ENCODE measurements at places on chromosomes 2 and 18.

DNA sequence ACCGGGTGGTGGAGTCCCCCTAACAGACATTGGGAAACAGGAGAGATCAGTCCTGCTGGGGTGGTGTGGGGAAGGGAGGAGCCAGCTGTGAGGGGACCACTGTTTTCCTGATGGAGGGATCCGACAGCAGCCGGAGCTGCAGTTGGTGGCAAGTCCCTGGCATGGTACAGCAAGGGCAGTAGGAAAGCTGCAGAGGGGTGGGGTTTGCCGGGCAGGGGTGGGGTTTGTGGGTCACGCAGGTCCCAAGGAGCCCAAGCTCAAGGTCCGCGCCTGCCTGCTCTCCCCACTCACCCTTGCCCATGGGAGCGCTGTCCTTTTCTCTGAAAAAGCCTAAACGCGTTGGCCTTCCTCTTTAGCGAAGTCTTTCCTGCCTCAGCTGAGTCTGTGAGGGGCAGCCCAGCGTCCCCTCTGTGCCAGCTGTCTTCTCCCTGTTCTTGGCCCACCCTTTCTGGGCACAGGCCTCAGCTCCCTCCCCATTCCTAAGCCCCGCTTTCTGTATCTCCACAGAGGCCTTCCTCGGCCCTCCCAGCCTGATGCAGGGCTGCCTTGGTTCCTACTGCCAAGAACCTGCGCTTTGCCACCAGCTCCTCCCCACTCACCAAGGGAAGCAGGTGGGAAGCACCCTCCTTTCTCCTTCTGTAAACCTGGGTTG is 29.3 kb upstream of the INHBB start:
- no peak for DNase-seq

GRCh38 chr2:236341721-236342120 is 77.5 kb upstream of the ASB18 start:
- no peak for DNase-seq

GRCh38 chr2:65620524-65620923 is 188.1 kb upstream of the SPRED2 start:
- DNase-seq: no peak

DNA sequence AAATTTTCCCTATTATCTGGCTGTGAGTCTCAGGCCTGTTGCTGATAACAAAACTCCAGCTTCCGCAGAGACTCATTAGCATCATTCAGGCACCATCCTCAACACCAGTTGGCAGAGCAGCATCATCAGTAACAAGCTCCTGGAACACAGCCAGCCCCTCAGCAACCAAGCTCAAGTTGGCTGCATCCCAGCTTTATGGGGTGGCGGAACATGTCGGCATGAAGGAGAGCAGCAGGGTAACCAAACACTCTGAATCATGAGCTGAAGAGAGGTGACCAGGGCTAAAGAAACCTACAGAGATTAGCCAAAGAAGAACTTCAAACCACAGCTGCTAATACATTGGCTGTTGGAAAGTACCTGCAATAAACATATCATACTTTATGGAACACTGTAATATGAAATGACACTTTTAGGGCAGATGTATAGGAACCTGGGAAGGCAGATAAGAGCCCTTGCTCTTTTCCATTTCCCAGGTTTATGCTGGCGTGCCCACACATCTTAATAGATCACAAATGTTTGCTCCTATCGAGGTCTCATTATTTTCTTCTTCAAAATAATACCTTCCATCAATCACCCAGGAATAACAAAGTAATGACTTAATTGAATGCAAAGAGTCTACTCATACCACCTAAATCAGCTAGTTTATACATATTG is 63.8 kb downstream of the PDE11A start:
- DNase-seq: no peak

DNA sequence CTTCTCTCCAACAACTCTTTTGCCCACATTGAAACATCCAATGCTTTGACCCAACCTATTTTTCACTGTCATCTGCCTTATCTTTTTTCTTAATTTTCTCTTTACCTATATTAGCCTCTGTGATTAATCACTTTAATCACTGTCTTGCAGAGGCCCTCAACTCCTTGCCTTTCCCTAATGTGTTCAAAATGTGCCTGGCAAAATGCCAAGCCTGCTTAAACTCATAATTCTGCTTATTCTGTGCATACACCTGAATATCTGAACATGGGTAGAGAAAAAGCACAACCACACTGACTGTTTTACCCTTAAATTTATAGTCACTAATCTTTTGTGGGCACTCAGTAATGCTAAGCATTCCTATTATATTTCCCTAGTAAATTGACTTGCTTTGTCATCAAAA is 63.0 kb upstream of the GALNT13 start:
- no peak for DNase-seq

DNA sequence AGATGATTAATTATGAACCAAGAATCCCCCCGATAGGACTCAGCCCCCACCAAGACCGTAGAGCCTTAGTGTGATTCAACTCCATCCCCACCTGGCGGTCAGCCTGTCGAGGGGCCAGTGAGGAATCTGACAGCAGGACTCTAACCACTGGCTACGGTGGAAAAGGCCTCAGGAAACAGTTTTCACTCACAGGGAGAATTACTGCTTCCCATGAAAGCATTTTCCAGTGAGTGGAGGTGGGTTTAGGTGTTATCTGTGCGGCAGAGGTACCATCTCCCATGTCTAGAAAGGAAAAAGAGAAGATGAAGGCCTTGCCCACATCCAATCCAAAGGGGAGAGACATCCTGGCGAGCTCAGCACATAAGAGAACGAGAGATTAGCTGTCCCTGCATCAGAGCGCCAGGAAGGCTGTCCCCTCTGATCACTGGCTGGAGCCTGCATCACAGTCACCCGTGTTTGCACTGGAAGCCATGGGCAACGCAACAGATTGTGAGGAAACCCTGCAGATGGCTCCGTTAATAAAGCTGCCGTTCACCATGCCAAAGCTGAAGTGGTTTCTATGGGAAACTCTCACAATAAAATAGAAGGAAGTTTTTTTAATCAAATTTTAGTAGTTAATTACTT is 22.3 kb downstream of the COX7A2L start:
- no peak for DNase-seq

DNA sequence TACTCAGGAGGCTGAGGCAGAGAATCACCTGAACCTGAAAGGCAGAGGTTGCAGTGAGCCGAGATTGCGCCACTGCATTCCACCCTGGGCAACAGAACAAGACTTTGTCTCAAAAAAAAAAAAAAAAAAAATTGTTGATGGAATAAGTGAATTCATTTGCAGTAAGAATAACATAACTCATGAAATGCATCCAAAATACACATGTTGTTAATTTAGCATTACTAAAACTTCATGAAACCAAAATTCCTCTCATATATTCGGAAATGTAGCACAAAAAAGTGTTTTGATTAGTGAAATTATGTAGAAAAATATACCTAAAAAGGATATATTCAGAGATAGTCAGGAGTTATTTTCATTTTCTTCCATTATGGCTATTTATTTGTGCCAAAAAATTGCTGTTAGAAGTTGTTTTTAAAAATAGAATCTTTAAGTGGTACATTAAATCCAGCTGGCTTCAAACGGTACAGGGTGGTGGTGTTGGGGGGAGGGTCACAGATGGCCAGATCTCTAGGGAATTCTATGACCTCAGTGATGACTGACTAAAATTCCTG is 78.2 kb upstream of the UGP2 start:
- DNase-seq: no peak

- no peak for DNase-seq
Observed at GRCh38 chr2:237511433-237511832, 24.4 kb downstream of the MLPH start.

- no peak for DNase-seq
Observed at GRCh38 chr2:226669249-226669648, 130.4 kb downstream of the IRS1 start.

GRCh38 chr2:123532994-123533393 is 492.1 kb upstream of the CNTNAP5 start:
- no peak for DNase-seq

GRCh38 chr2:128754246-128754724 is 435.6 kb upstream of the HS6ST1 start:
- DNase-seq: no peak

- no peak for DNase-seq
Observed at GRCh38 chr18:79208906-79209305, 139.7 kb downstream of the ATP9B start.

DNA sequence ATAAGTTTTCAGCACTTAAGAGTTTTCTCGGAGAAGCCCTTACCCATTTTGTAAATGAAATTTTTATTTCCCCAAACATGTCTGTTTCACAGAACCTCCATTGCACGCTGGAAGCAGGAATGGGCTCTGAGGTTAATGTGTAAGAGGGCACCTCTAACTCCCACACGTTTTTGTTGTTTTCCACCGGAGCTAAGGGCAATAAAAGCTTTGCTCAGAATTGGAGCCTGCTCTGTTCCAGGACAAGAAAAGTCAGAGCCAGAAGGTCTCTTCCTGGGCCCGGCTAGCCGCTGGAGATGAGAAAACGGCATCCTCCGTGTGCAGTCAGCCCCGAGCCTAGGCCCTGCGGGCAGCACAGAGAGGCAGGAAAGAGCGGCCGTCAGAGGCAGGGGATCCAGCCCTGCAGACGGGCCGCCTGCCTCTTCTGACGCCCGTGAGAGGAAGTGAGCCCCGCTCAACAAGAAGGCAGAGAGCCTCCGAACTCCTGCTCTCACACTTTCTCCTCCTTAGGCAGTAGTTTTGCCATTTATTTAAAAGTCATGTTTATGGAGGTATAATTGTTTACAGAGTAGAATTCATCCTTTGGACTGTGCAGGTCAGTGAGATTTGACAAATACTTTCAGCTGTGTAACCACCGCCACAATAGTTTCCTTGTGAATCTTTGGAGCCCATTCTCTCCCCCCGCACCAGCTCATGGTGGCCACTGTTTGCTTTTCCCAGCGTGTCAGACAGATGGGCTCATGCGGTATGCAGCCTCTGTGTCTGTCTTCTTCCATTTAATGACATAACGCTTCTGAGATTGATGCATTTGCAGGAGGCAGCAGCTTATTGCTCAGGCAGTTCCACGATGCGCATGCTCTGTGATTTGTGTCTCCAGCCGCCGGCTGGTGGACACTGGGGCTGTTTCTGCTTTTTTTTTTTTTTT is 117.3 kb downstream of the GALR1 start:
- DNase-seq: no peak

- no peak for DNase-seq
Observed at GRCh38 chr2:127423478-127423843, 5.2 kb downstream of the PROC start.

DNA sequence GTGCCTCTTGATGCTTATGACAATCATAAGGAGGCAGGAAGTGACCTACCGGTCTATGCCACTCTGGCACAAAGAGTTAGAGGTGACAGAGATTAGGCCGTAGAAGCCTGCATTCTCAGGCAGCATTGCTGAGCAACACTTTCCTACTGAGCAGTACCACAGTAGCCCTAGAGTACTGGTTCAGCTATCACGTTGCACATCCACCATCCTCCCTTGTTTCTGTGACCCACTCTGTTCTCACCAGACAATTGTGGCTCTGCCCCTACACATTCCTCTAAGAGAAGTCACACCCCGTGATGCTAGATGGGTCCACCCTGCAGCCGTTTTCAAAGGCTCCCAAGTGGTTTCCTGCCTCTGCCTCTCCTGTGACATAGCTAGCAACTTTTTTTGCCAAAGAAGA is 22.6 kb upstream of the SUCLG1 start:
- peak; percentile 23 for DNase-seq

DNA sequence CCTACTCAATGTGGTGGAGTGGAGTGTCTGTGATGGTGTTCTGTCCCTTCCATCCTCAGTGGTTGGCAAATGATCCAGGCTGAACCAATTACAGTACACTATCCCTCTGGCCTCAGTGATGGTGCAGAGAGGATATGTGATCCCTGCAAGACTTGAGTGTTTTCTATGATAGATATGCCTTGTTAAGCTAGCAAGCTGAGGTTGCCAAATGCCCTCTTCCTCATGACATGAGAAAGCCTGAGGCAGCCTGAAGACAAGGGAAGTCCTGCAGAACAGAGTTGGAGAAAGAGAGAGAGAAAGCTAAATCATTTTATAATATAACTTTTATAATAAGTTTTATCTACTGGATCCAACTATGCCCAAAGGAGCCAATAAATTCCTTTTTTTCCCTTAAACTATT is 41.6 kb upstream of the GORASP2 start:
- DNase-seq: no peak

DNA sequence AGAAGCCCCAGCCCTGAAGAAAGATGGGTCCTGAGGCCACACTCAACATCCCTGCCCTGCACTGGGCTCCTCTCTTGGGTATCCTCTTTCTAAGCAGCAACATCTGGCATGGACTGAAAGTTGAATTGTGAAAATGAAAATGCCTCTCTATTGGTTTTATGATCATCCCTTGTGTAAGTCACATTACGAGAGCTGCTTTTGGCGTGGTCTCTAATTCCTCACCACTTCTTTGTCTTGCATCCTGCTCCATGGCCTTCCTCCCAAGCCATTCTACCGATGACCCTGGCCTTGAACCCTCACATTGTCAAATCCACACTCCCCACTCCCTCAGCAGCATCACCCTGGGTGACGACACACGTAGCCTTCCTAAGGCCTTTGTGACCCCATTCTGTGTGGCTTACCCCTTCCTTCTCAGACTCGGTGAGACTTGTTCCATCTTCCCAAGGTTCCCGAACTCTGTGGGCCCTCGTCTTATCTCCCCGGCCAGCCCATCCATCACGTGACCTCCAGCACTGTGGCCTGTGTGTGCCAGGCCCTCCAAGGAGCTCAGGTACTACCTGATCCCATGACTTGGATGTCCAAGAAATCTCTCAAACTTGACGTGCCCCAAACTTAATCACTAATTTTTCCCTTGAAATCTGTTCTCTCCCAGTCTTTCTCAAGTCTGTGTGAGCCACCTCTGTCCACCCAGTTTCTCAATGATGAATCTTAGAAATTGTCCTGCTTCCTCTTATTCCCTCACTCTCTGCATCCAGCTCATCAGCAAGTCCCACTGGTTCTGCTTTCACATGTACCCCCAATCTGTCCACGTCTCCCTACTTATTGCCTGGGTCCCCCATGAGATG is 194.7 kb upstream of the HS6ST1 start:
- no peak for DNase-seq

DNA sequence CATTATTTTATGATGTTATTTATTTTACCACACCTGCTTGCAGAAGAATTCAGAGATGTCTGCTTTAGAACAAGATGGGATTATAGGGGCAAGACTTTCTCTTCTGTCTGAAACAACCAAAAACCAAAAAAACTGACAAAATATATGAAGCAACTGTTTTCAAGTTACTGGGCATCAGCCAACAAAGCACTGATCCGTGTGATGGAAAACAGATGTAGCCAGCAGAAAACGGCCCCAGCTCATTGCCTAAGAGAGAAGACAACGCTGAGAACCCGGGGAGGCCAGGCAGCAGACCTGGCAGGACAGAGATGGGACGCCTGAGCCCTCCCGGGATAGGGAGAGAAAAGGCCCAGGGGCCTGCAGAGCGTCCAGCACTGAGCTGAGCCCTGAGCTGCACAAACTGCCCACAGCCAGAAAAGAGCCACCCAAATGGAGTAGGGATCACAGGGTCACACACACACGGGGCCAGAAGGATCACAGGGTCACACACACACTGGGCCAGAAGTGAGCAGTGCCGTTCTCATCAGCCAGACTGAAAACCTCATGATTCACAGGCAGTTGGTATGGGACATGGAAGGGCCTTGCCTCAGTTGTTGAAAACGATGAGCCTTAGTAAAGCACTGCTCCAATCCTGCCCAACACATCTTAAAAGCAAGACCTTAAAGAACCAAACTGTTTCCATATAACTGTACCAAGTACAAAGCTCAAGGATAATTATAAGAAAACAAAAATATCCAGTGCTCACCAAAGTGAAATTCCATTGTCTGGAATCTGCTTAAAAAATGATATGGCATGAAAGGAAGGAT is 12.1 kb downstream of the PXDN start:
- no peak for DNase-seq

All from activated CD8-positive, alpha-beta memory T cell treated with anti-CD3 and anti-CD28 coated beads, Interleukin-2, amount 50 U/mL, for 4 hours (primary cell).